T-helper 1 cell (primary cell): ENCODE measurements at places on chromosomes 6 and 20.

- no peak for DNase-seq
Observed at GRCh38 chr6:89999154-89999553, 104.9 kb downstream of the GJA10 start.

- DNase-seq = no peak
Observed at GRCh38 chr20:62282877-62283503, 19.8 kb upstream of the ADRM1 start.

GRCh38 chr6:5695260-5696245 is 311.2 kb downstream of the NRN1 start:
- DNase-seq = no peak

DNA sequence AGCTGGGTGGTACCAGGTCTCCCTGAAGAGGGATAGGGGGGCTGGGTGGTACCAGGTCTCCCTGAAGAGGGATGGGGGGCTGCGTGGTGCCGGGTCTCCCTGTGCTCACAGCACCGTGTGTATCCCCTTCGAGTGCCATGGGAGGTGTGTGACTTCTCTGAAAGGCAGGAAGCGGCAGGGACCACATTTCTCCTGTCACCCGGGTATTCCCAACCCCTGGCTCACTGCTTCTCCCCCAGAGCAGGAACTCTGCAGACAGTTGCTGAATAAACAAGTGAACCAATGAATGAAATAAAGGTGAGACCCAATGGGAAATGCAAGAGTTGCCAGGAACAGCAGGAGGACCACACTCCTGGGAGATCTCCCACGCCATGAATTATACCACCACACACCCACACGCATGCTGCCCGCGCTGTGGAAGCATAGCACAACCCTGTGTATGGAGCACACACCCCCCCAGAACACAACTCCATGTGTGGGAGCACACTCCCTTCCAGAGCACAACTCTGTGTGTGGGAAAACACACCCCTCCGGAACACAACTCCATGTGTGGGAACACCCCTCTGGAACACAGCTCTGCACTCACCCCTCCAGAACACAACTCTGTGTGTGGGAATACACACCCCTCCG is 50.7 kb downstream of the RNASET2 start:
- no peak for DNase-seq

- no peak for DNase-seq
Observed at GRCh38 chr6:152356662-152357061, 280.5 kb downstream of the SYNE1 start.

- DNase-seq = no peak
Observed at GRCh38 chr6:46821458-46821881, 28.3 kb downstream of the MEP1A start.

- no peak for DNase-seq
Observed at GRCh38 chr6:17679726-17680125, 27.0 kb downstream of the NUP153 start.

DNA sequence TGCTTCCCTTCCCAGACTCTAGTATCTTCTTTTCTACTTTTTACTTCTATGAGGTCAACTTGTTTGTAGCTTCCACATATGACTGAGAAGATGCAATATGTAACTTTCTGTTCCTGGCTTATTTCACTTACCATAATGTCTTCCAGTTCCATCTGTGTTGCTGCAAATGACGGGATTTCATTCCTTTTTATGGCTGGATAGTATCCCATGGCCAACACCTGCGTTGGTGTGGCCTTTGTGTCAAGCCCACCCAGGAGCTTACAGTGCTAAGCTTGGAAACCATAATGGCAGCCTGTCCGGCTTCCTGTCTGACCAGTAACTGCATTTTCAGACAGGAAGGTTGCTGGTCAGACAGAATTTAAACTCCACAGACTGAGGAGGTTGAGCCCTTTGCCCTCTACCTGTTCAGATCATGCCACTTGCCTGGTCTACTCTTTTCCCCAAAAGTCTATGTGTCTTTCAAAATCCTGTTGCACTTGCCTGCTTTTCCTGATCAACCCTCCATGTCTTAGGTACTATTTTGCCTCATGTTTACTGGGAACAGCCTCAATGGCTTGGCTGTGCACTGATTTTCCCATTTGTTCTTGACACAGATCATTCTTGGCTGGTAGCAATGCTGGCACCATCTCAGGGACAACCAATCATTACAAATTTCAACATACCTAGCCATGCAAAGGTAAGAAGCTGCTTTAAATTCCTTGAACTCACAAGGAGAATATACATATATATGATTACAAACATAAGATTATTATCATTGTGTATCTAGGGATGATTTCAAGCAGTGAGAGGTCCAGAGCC is 114.3 kb upstream of the PLEKHG1 start:
- no peak for DNase-seq
